ENCODE measurements at places on chromosomes 2 and 18.

DNA sequence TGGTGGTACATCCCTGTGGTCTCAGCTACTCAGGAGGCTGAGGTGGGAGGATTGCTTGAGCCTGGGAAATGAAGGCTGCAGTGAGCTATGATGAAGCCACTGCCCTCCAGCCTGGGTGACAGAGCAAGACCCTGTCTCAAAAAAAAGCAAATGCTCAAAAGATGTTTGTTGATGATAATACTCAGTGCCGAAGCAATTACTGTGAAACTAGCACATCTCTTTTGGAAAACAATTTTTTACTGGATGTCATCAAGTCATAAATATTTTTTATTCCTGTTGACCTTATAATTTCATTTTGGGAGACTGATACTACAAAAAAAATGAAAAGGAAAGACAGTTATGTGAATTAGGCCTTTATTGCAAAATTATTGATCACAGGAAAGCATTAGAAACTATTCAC lies 34.5 kb upstream of the FHOD3 start:
- no peak for DNase-seq

- no peak for DNase-seq
Measured at GRCh38 chr18:80088823-80089222, 20.2 kb upstream of the ADNP2 start.

GRCh38 chr2:19902216-19902740 lies 495 bp upstream of the TTC32 start:
- peak; percentile 34 for DNase-seq

GRCh38 chr2:165927353-165927752 lies 26.2 kb downstream of the TTC21B start:
- DNase-seq = peak; percentile 49

GRCh38 chr2:180699657-180700361 lies 280.6 kb upstream of the UBE2E3 start:
- peak; percentile 23 for DNase-seq

DNA sequence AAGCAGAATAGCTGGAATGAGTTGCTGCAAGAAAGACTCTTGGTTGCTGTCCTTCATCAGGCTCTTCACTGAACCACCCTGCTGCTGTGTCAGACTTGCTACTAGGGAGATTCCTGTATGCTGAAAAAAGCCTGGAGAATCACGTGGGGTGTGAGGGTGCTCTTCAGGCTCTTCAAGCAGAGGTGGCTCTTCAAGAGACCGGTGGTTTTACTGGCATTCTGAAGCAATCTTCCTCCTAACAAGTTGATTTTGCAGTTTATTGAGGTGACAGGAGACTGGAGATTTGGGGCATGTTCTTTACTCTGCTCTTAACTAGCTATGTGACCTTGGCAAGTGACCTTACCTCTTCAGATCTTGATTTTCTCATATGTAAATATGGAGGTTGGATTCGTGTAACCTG lies 14.1 kb downstream of the TMEM178A start:
- peak; percentile 22 for DNase-seq

GRCh38 chr2:8475349-8476031 lies 206.4 kb upstream of the ID2 start:
- DNase-seq = no peak

Measured in choroid plexus epithelial cell (primary cell).